Liver (tissue), 10 donors: ENCODE measurements at places on chromosomes 7 and 10. TPM values are rescaled to one million over a fixed set of nuclear protein-coding genes. Genes with fewer than 3 reads are reported as not detected.

Gene MACC1
- total RNA-seq: 0.93 TPM

Gene STEAP1B
- total RNA-seq: 0.28 TPM

Gene SDK1
- 0.42 TPM for total RNA-seq

Gene NPSR1
- not detected for total RNA-seq

Gene CHN2
- total RNA-seq: 25.4 TPM

Gene KLLN
- 0.42 TPM for total RNA-seq

Gene RABGEF1
- total RNA-seq: 7.9 TPM

Gene AGAP6
- 3.0 TPM for total RNA-seq

Gene SYT15B
- 0.14 TPM for total RNA-seq

Gene DTX2
- 9.5 TPM for total RNA-seq

Gene AKR1C4
- 3.2 TPM for total RNA-seq

Gene HMX2
- not detected for total RNA-seq

Gene CXCL12
- 51.1 TPM for total RNA-seq

Gene CPXM2
- 0.05 TPM for total RNA-seq

Gene TMEM184A
- total RNA-seq: 1.6 TPM

Gene EPDR1
- total RNA-seq: 10.4 TPM

Gene SSMEM1
- total RNA-seq: not detected

Gene VGF
- total RNA-seq: not detected

Gene TWIST1
- total RNA-seq: 0.17 TPM

Gene OPN1SW
- total RNA-seq: not detected

Gene SPDYE2
- not detected for total RNA-seq

Gene CALHM1
- total RNA-seq: not detected

Gene ITGB1
- 308 TPM for total RNA-seq

Gene HOXA2
- total RNA-seq: 0.08 TPM

Gene MALRD1
- total RNA-seq: 0.37 TPM

Gene AOAH
- 26.7 TPM for total RNA-seq

Gene TMEM196
- total RNA-seq: not detected

Gene PPP1R17
- not detected for total RNA-seq

Gene CLCN1
- total RNA-seq: 0.08 TPM

Gene CCDC146
- total RNA-seq: 2.7 TPM

Gene PTPN20
- 1.4 TPM for total RNA-seq

Gene ANKRD61
- not detected for total RNA-seq

Gene C10orf62
- 3.0 TPM for total RNA-seq

Gene TAS2R5
- 3.6 TPM for total RNA-seq

Gene MMD2
- total RNA-seq: not detected

Gene FLNC
- total RNA-seq: 2.3 TPM

Gene OR2A42
- total RNA-seq: not detected

Gene EBLN1
- total RNA-seq: not detected

Gene GTF2IRD1
- total RNA-seq: 3.3 TPM

Gene SFTPD
- total RNA-seq: not detected

Gene CALN1
- total RNA-seq: 0.84 TPM

Gene NKX2-3
- not detected for total RNA-seq

Gene CFAP69
- total RNA-seq: 11.7 TPM

Gene JAZF1
- 2.7 TPM for total RNA-seq

Gene ATP6V1F
- total RNA-seq: 23.1 TPM

Gene ITPRID1
- not detected for total RNA-seq

Gene DPYSL4
- 2.2 TPM for total RNA-seq

Gene PSD
- 0.59 TPM for total RNA-seq
